ENCODE measurements at places on chromosomes 6 and 20.

- DNase-seq = no peak
These were observed 10.3 kb downstream of the NSFL1C start for GRCh38 chr20:1456300-1456699.

- no peak for DNase-seq
These were observed 103.5 kb downstream of the GJA10 start for GRCh38 chr6:89997456-89998445.

GRCh38 chr6:116287689-116288282 lies 8.1 kb upstream of the TSPYL1 start:
- no peak for DNase-seq

- DNase-seq = no peak
These were observed 47.1 kb upstream of the MCM9 start for GRCh38 chr6:118981884-118982574.

DNA sequence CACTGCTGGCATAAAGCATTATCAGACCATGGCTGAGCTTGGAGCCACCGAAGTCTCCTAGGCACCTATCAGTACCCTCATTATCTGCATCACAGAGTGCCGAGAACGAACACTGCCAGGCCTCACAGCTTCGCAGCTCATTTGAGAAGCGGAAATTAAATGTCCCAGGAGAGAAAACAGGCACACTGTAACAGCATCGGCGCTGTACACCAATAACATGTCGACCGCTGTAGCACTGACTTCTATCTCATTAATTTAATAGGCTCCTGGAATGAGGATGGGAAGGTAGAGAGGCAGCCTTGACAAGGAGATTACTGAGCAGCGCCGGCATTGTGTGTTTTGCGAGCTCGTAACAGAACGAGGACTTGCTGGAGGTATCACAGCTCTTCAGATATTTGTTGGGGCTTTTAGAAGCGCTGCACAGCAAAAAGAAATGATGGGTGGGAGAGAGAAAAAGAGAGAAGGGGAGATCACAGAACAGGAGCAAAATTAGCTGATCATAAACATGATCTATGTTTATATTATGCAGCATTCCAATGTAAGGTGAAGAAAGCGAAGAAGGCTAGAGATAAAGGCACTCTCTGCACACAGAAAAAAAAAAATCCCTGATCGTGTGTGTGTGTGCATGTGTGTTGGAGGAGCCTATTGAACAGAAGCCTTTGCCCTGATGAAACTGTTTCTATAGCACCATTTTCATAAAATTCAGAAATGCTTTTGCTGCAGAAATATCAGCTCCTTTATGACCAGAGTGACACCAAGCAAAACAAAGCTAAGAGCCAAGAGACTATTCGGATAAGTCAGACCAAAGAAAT lies 29.2 kb downstream of the ID4 start:
- no peak for DNase-seq

DNA sequence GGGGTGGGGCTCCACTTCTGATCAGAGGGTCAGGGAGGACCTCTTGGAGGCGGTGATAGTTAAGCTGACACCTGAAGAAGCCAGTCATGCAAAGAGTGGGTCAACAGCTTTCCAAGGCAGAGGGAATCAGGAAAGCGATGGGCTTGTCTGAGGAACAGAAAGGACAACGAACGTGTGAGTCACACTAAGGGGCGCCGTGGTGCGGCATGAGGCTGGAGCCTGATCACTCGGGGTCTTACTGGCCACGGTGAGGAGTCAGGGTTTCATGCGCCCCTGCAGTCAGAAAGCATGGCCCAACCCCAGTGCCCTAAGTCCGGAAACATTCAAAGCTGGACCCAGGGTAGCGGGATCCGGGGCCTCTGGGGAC lies 50.6 kb upstream of the SLC32A1 start:
- no peak for DNase-seq

- DNase-seq = no peak
These were observed 27.8 kb upstream of the KIF16B start for GRCh38 chr20:16601047-16601446.

- DNase-seq = no peak
These were observed 67.7 kb downstream of the RPP40 start for GRCh38 chr6:4935975-4936680.

DNA sequence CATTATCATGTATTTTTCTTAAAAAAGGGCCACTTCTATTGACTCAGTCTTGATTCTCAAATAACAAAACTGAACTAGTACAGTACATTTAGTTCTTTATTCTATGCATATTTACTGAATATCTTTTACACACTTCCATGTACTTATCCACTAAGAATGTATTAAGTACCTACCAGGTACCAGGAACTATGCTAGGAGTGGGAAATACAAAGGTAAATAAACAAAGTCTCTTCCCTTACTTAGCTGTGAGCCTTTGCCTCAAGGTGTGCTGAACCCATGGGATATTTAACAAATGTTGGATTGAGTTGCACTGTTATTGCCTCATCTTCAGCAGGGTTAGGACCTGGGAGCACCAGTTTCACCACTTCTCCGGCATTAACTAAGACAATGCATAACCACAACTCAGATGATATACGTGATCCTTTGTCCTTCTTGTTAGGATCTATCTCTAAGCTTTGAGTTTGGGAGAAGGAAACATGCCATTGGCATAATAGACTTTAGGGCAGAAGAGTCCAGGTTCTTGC lies 533.9 kb downstream of the TFAP2B start:
- no peak for DNase-seq

- DNase-seq = no peak
These were observed 109.2 kb upstream of the MCHR2 start for GRCh38 chr6:100103194-100103593.

GRCh38 chr6:76264468-76264867 lies 192.0 kb upstream of the IMPG1 start:
- DNase-seq = no peak

GRCh38 chr6:139381216-139381865 lies 6.9 kb upstream of the CITED2 start:
- DNase-seq = no peak

DNA sequence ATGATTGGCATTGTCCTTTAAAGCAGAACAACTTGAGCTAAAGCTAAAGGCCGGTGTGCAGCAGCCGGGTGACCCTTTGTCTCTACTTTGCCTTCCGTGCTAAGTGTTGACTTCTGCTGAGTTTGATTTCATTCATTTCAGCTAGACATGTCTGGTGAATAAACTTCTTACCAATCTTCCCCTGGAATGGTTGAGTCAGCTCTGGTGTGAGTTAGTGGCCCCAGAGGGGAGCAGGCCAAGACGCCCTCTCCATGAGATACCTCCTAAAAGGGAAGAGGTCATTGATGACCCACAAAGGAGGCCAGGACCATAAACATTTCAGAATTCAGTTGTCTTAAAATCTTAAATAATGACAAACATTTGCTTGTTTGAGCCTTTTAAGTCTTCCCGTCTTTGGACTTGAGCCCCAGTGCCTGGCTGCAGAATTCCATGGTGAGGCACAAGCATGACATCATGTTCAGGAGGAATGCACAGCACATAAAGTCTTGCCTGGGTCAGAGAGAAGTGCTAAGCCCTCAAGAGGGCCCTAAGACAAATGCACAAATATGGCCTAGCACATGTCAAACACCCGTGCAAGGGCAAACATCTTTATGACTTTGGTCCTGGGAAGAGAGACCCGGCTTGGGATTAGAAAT lies 96.3 kb upstream of the NEDD9 start:
- DNase-seq = no peak

DNA sequence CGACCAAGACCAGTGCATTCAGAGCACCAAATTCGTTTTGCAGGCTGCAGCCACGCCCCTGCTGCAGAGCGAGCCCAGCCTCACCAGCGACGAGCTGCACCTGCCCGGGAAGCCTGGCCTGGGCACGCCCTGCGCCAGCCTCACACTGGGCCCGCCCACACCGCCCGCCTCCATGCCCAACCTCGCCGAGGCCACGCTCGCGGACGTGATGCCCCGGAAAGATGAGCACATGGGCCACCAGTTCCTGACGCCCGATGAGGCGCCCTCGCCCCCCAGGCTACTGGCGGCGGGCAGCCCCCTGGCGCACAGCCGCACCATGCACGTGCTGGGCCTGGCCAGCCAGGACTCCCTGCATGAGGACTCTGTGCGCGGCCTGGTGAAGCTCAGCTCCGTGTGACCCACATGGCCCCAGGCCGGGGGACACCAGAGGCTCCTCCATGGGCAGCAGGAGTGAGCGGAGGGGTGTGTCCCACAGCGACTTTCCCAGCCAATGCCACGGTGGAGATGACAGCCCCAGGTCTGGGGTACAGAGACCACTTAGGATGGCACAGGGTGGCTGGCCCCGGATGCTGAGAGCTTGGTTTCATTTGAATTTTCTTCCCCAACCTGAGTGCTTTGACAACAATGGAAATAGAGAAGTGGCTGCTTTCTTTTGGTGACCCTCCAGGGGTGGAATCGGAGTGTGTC lies 150.2 kb upstream of the SNX9 start:
- DNase-seq = no peak

DNA sequence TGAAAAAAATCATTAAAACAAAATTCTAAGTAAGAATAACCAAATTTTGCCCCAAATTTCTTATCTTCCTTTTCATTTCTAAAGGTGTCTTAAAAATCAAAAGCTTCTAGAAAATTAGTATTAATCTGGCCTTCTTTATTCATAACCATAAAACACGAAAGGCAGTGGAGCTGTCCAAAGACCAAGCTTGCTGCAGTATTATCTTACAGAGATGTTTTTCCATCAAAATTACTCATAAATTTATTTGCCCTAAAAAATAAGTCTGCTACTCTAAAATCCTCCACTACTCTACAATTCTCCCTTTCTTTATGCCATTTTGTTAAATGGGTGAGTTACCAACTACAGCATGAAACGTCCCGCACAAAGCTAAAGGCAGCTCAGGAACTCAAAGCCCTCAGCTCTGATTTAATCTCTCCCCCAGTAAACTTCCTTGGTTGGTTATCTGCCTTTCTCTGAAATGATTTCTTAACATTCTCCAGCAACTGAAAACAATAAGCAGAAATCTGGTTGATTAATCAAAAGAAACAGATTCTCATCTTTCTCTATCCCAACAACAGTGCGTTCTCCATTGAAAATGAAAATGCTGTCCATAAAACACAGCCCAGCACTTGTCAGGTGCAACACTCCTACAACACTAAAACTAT lies 2.1 kb downstream of the USP49 start:
- DNase-seq = no peak

DNA sequence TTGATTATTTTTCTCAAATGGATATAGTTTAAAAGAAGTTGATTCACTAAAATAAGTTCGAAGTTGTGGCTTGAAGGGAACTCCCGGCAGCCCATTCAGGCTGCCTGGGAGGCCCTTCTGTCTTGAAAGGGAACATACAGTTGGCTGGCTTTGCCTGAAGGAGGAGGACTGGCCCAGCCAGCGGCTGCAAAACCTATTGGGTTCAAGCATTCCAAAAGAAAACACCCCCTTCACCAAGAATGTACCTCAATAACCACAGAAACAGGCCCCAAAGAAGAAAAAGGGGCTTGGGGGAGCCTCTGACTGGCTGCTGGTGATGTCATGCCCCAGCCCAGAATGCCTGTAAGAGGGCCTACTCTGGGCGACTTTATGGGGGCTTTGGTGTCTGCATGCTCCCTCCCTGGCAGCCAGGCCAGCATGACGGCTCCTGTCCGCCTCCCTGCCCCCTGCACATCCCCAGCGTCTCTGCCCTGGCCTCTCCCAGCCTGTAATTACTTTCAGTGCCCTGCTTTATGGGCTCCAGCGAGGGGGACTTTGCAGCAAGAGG lies 36.5 kb downstream of the MAFB start:
- DNase-seq = no peak

DNA sequence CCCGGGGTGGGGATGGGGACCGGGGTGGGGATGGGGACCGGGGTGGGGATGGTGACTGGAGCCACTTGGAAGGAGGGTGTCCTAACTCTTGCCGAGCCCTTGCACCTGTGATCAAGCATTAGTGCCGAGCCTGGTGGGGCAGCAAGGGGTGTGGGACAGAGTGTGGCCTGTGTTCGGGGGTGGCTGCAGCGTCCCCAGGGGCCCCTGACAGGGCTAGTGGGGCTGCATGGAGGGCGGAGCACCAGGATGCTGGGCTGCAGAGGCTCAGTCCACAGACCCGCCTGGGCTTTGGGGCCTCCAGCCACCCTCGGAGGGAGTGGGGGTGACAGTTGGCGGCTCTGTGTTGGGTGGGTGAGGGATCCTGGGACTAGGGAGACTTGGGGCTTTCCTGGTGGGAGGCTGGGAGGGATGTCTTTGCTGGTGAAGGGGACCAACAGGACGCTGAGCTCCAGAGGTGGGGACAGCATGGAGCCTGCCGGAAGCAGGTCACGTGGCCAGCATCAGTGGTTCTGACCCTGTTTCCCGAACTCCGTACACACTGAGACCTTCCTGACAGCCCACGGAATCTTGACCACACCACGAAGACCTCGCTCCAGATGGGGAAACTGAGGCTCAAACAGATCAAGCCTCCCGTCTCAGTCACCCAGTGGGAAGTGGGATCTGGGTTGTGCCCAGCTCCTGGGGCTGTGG lies 4.6 kb downstream of the RBBP8NL start:
- DNase-seq = no peak

DNA sequence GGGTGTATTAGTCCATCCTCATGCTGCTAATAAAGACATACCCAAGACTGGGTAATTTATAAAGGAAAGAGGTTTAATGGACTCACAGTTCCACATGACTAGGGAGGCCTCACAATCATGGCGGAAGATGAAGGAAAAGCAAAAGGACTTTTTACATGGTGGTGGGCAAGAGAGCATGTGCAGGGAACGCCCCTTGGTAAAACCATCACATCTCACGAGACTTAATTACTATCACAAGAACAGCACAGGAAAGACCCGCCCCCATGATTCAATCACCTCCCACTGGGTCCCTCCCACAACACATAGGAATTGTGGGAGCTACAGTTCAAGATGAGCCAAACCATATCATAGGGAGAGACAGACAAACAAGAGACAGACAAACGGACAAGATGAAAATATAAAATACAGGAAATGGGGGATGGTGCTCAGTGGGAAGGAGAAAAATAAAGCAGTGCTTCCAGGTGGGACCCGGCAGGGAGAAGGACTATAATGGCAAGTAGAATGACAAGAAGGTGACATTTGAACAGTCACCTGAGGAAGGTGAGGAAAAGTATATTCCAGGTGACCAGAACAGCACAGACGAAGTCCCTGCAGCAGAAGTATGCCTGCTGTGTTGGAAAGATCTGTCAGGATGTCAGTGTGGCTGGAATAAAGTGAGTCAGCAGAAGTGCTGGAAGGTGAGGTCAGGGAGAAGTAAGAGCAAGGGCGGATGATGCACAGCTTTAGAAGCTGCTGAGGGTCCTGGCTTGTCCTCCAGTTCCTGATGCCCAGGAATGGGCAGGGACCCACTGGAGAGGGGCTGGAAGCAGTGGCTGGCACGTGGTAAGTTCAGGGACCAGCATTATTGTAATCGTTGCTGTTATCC lies 61.1 kb downstream of the SLC2A10 start:
- no peak for DNase-seq

- DNase-seq = no peak
These were observed 121.6 kb upstream of the PMEPA1 start for GRCh38 chr20:57831326-57831992.

- no peak for DNase-seq
These were observed 135.2 kb upstream of the PRL start for GRCh38 chr6:22432060-22432459.

- DNase-seq = no peak
These were observed 56.5 kb upstream of the MCHR2 start for GRCh38 chr6:100050550-100050949.
